Aorta (tissue), 5 donors: ENCODE measurements at places on chromosomes 1 and 21. TPM values are rescaled to one million over a fixed set of nuclear protein-coding genes. Genes with fewer than 3 reads are reported as not detected.

The CFHR1 gene
- 1.7 TPM for total RNA-seq

DNA sequence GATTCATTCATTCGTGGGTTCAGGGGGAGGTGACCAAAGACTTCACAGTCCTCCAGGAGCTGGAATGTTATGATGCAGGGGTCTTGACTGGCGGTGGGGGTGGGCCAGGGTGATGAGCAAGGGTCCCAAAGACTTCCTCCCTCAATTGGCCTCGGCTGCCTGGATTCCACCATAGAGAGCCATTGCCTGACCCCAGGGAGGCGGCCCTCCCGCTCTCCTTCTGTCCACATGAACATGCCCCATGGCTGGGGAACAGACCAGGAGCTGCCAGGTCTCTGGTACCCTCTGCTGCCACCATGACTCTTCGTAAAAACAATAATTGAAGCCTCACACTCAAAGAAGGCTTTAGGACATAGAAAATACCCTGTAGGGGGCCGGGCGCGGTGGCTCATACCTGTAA, 102.5 kb upstream of the CASZ1 start:
- peak; percentile 17 for DNase-seq

DNA sequence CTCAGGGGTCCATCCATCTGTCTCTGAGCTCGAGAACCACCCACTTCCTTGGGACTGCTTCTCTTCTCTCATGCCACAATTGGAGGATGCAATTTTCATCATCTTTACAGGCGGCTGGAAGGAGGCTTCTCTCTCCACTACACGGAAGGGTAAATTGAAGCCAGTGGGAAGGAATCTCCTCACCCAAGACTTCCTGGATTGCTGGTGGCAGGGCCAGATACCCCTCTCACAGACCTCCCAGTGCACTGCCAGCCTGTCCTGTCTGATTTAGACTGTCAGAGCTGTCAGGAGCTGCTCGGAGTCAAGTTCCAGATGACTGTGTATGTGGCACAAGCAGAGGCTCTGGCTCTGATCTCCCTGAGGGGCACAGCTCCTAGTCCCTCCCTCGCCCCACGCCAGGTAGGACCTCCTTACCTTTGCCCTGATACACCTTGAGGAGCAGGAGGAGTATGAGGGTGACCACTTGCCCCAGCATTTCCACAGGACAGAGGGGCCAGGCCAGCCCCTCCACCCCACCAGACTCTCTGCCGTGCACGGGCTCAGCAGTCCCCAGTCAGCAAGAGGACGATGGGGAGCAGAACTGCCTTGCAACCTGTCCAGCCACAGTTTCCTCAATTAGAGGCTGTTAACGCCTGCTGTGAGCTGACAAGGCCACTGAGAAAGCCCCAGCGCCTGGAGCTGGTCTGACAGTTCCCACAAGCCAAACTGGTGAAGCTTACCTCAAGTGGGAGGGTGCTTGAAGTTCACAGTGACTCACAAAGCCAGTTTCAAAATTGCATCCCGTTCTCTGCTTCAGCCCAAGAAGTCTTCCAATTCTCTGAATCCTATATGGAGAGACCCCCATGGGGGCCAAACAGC, at the start of gene CD244:
CD244 (minus strand) TSS at position 685 of the 858 bp plus-strand sequence; CDS start at position 475, 210 bp downstream.
- DNase-seq, result no peak

The SFN gene
- 3.7 TPM for total RNA-seq

The CENPL gene
- total RNA-seq, result 4.5 TPM

- DNase-seq, result no peak
Observed at GRCh38 chr1:77421504-77422233, 139.8 kb downstream of the AK5 start.

DNA sequence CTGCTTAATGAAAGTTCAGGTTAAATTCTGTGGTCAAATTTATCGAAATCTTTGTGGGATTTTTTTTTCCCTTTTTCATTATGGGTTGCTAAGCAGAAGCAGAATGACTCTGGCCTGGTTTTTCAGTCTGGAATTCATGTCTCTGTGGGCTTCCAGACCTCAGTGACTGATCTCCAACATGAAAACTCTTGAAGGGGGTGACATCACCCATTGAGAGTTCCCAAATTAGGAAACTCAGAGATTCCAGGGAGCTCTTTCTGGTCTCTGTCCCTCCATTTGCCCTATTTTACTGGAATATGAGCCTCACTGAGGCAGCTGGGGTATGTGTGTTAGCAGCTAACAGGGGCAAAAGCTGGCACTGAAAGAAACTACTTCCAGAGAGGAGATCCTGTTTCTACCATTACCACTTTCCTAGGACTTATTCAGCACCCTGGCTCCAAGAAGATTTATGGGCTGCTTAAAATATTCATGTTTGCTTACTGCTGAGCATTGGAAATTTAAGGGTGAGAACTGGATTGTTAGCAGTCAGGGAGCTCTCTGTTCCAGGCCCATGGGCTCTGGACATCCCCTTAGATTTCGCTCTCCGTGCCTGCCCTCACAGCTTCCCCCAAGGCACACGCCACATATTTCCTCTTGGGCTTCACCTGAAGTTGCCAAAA, 203.4 kb upstream of the SPAG17 start:
- DNase-seq, result no peak

DNA sequence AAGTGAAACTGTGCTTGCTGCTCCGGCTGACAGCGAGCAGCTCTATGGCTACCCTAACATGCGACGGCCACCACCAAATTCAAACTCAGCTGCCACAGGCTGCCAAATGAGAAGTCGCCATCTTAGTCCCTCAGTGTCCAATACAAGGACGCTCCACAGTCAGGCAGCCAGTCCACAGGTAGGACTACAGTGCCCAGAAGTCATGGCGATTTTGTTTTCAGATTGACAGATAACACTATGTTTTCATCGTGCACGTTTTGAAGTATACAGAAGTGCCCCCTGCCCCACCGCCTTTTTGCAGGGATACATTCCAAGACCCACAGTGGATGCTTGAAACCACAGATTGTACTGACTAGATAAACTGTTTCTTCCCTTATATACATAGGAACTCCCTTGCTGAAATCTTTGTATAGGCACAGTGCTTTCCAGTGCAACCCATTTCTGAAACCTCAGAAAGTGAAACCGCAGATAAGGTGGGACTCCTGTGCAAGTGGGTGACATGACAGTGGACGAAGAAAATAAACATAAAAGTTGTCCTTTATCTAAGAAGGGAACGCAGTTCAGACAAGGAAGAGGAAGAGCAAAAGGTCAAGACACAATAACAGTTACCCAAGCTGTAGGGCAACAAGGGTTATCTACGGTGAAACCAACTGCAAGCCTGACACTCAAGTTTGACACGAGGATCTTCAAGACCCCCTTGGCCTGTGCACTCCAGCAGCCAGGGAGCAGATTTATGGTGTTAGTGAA, 52.2 kb downstream of the STX6 start:
- no peak for DNase-seq

- DNase-seq, result no peak
Observed at GRCh38 chr1:8014381-8014988, 11.6 kb downstream of the ERRFI1 start.

DNA sequence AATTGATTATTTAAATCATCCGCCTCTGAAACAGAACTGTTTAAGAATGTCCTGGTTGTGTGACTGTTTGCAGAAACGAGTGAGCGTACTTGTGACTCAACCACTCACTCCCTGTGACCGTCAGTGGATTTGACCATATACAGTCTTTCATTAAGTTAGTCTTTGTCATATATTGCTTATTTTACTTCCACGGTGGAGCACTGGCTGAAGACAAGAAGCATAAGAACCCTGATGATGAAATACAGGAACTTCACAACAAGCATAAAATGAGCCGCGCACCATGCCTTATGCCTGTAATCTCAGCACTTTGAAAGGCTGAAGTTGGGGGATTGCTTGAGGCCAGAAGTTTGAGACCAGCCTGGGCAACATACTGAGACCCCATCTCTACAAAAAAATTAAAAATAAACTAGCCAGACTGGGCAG, 194.0 kb downstream of the TOMM20 start:
- DNase-seq, result no peak

- no peak for DNase-seq
Observed at GRCh38 chr21:15688016-15688415, 41.8 kb upstream of the USP25 start.

The TTC24 gene
- total RNA-seq, result not detected

DNA sequence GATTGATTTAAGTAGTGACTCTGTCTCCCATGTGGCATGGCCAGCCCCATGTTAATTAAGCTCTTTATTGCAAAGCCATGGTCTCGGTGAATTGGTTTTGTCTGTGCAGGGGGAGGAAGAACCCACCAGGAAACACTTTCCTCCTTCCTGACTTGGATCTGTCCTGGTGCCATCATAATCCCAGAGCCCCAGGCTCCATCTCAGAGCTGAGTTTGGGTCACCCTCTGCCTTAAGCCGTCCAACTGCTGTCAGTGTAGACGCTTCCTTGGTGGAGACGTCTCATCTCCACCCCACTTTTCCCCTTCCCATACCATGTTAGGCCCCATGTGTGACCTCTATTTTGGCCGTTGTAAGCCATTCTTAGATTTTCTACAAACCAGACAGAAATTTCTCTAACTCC, 36.0 kb upstream of the COL6A2 start:
- DNase-seq, result no peak

- no peak for DNase-seq
Observed at GRCh38 chr1:226964068-226964425, 24.0 kb downstream of the COQ8A start.

The CACNA1S gene
- total RNA-seq, result not detected

The PEX19 gene
- 44.8 TPM for total RNA-seq

DNA sequence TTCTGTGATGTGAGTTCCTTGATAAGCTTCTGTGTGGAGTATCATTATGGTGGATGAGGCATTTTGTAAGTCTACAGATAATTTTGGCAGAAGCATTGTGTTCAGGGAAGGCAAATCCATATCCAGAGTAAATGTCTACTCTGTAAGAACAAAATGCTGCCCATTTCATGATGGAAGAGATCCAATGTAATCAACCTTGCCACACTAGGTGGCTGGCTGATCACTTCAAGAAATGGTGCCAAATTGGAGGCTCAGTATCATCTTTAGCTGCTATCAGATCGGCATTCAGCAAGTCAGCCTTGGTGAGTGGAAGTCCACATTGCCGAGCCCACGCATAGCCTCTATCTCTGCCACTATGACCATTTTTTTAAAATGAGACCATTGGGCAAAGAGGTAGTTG, 565.8 kb upstream of the USP24 start:
- DNase-seq, result no peak

The SV2A gene
- 20.5 TPM for total RNA-seq

DNA sequence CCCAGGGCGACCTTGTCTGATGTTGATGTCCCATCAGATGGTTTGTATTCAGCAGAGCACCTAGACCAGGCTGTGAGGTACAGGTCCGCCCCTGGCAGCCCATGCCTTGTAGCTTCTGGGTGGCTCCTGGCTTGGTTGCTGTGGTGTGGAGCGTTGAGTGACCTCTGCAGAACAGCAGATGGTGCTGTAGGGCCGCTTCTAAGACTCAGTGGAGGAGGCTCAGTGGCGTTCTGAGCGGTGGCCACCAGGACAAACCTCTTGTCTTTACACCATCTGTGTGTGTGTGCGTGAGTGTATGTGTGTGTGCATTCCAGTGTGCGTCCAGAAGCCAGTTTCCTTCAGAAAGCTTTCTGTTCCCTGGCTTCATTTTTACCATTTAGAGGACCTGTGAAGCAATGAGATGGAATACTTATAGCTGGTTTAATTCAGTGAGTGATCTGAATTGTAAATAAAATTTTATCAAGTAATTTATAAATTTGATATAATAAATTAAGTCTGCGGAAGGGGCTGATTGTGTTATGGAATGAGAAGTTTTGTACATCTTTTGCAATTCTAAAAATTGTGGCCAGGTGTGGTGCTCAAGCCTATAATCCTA, 66.1 kb downstream of the ADARB1 start:
- DNase-seq, result peak; percentile 88

The TNNT2 gene
- total RNA-seq, result 0.21 TPM

GRCh38 chr1:156579472-156579871, at the start of gene TTC24:
Gene TTC24, plus strand, starts transcription at chr1:156579723. Its CDS starts 1,642 bp downstream, at chr1:156581365.
- DNase-seq, result no peak

DNA sequence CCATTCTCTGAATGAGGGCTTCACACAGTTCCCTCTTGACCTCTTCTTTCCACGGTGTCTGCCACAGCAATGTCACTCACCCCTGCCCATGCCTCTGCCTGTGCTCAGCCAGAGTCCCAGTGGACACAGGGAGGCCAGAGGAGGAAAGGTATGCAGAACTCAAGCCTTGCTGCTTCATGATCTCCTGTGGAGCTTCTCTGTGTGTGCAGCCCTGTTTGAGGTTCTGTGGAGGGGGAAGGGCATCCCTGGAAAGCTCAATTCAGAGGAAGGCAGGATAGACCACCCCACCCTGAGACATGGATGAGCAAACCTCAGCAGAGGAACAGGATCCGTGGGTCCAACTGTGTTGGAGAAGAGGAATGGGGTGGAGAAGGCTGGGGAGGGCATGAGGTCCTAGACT, 2.0 kb downstream of the HCN3 start:
- DNase-seq, result no peak

DNA sequence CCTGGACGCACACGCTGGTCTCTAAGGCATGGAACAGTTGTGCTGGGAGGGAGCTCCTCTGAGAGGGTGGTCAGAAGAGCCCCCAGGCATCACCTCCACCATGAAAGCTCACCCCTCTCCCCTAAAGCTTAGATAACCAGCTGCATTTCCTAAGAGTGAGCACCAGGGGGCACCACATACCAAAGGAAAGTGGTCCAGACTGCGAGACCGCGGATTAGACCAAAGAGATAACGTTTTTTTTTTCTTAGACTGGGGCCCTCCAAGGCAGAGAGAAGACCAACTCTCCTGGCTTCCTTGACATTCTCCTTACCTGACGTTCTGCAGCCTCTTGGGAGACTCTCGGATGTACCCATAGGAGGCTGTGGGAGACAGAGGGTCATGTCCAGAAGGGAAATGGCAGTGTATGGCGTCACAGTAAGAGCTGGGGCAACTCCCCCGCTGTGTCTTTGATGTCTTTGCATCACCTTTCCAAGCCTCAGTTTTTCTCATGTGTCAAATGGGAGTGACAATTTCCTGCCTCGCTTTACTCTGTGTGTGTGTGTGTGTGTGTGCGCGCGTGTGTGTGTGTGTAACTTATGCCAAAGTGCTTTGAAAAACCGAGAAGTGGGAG, 12.3 kb upstream of the IFNLR1 start:
- peak; percentile 79 for DNase-seq

The CHIA gene
- not detected for total RNA-seq

DNA sequence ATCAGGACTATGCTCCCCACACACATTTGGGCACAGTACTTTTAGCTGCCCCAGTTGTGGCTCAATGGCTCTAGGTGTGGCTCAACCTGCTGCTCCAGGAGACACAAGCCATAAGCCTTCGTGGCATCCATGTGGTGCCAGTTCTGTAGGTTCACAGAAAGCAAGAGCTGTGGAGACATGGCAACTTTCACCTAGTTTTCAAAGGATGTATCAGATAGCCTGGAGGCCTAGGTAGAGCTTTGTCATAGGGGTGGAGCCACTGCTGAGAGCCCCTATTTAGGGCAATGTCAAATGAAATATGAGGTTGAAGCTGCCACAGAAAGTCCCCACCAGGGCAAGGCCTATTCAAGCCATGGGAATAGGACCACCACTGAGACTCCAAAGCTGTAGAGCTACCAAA, 210.5 kb downstream of the LMO4 start:
- no peak for DNase-seq
